Posterior vena cava (tissue), 2 donors: ENCODE measurements at places on chromosomes 11 and 22.

- no peak for DNase-seq
Observed at GRCh38 chr11:17513853-17514252, 30.4 kb downstream of the USH1C start.

GRCh38 chr11:112769584-112769983, 191.6 kb upstream of the NCAM1 start:
- DNase-seq, result no peak

- DNase-seq, result no peak
Observed at GRCh38 chr22:27454807-27455450, 346.6 kb downstream of the MN1 start.

DNA sequence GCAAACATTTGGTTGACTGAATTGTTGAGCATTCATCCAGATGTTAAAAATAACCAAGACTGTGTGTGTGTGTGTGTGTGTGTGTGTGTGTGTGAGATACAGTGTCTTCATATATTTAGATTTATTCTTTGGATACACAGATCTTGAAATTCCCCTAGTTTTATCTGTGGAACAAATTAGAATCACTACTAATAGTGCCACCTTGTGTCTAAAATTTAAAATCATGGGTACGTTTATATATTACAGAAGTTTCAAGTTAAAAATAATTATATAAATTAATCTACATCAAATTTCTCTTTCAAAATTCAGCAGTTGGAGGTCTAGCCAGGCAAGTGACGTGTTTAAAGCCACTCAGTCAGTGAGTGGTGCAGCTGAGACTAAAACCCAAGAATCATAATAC, 1566.2 kb upstream of the TENM4 start:
- no peak for DNase-seq

GRCh38 chr11:92765965-92766371, 203.5 kb upstream of the MTNR1B start:
- peak; percentile 78 for DNase-seq

- no peak for DNase-seq
Observed at GRCh38 chr11:119100994-119101758, 477 bp downstream of the DPAGT1 start.

DNA sequence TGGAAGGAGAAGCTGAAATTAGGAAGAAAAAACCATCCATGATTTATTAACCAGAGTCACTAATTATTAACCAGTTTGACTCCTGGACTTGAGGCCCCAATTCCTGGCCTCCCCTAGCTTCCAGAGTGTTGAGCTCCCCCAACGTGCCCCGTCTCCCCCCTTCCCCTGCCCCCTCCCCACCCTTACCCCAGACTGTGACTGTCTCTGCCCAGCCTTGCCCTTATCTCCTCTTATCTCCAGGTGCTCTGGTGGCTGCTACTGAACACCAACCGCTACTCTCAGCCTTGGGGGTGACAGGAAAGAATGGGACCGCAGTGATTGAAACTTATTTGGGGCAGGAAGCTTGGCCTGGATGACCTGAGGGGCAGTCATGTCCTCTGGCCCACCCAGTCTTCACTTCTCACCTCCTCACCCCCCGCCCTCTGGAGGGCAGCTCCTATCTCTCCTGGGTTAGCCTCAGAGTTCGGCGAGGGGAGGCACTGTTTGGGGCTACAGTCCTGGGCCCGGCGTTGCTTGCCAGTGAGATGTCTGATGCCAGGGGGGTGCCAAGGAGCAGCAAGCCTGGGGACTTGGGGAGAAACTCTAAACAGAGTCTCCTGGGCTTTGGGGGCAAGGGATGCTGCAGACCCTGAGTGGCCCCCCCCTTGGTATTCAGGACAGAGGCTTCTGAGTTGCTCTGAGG, 15.5 kb downstream of the NECTIN1 start:
- DNase-seq, result no peak

DNA sequence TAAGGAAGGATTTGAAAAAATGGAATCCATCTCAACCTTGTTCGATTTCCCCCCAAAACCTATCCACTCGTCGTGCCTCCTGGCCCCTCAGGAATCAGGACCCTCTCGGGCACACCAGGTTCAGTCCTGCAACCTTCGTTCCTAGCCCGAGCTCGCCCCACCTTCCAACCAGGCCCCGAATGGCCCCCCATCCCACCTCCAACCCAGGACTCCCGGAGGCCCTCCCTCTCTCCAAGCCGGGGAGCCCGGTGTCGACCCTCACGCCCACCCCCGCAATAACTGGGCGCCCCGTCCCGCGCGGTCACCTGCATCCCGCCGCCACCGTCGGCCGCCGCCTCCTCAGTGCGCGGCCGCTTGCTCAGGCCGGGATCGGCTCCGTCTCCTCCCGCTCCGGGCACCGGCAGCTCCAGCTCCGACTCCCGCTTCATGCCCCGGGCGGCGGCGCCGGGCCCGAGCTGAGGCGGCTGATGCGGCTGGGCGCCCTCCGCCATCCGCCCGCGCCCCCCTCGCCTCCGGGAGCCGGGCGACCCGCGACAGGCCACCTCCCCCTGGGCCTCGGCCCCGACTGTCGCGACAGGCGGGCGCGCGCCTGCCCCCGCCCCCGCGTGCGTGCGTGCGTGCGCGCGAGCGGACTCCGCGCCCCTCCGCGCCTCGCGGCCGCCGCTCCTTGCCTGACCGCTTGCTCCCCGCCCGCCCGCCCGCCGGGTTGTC, 534 bp downstream of the RBFOX2 start:
- DNase-seq, result peak; percentile 82

DNA sequence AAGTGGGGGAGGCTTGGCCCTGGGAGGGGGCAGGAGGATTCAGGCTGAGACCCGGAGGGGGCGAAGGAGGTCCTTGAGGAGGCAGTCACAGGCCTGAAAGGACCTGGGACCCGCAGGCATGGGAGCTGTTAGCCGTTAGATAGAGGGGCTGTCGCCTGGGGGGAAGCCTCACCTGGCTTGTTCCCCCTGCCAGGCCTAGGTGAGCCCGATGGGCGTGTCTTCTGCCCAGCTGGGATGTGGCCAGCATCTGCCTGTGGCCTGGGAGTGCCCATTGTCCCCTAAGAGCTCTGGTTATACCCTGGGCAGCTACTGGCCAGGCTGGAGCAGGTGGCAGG, 1.8 kb upstream of the DUSP8 start:
- DNase-seq, result no peak

DNA sequence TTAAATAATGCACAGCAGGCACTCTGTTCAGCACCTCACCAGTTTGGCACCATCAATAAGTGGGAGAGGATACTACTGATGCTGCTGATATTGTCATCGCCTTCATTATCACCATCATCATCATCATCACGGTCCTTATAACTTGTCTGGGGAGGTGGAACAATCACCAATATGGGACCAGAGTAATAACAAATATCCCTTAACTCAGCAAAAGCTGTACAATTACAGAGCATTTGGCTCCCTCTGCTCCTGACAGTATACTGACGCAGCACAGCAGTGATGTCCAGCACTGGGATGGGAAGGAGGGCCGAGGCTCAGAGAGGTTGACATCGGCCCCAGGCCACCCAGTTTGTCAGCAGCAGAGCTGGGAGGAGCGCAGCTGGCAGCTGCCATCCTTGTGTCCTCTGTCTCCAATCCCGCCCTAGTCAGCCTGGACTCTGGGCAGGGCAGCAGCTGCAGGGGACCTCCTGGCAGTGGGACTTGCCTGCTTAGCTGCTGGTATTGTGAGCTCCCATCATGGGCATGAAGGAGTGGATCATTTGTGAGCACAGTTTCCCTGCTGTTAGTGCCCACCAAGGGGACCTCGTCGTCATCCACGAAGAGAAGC, 90.0 kb downstream of the DHCR7 start:
- no peak for DNase-seq

DNA sequence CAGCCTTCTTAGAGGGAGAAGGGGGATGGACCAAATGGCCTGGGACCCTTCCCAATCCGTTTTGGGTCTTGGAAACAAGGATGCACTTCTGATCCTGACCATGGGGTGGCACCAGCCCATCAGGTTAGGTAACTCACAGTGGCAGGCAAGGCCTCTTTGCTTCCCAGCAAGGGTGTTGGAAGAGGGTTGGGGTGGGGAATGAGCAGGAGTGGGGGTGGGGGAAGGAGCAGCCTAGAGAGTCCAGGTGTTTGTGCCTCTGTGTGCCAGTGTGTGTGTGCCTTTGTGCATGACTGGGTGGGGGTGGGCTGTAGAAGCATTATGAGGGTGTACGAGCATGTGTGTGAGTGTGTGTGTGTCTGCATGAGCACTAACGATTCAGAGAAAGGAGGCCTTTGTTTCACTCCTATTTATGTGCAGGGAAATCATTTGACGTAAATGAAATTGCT, 213.1 kb downstream of the INSC start:
- DNase-seq, result peak; percentile 81

DNA sequence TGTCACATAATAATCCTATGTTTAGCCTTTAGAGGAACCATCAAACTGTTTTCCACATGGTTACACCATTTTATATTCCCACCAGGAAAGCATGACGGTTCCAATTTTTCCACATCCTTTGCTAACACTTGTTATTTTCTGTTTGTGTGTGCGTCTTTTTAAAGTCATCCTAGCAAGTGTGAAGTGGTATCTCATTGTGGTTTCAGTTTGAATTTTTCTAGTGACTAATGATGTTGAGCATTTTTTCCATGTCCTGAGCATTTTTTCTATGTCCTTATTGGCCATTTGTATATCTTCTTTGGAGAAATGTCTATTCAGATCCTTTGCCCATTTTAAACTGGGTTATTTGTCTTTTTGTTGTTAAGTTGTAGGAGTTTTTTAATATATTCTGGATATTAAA, 53.7 kb upstream of the DEPDC7 start:
- no peak for DNase-seq

DNA sequence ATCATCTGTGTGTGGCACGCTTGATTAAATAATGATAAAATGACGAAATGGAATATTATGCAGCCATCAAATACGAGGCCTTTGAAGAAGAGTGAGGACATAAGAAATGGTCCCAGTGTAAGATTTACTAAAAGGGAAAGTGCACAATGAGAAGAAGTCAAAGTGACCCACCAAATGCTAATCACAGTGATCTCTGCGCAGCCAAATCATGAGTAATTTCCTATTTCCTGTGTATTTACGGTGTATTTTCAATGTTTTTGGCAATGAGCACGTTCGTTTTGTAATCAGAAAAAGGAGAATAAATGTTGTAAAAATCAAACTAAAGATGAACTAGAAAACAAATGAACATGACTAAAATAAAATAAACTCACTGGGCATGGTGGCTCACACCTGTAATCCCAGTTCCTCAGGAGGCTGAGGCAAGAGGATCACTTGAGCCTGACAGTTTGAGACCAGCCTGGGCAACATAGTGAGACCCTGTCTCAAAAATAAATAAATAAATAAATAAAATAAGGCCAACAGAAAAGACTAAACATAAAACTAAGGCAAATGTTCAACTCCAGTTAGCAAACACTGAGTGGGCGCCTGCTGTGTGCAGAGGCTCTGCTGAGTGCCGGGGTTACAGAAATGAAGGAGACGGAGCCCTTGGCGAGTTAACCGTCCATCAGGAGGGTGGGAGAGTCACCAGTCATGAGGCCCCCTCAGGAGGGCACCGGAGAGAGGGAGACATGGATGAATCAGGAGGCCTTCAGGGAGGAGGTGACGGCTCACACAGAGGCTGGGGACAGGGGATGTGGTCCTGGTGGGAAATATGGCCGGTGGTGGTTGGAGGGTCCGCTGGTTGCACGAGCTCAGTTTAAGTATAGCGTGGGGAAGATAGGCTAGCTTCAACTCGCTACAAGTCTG, 26.0 kb upstream of the CBX7 start:
- DNase-seq, result no peak

DNA sequence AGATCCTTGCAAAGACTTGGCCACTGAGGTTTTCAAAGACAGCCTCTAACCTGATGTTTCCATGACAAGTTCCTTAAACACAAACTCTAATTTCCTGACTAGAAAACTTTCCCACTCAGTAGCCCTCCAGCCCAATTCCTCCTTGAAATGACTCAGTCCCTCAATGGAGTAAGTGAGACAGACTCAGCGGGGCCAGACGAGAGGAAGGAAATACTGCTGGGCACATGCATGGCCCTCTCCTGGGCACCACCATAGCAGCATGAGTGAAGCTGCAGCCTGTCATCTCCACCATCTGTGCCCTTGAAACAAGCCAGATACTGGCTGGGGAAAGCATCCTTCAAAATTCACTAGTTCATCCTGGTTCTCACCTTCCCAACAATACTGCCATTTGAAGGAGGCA, 76.2 kb upstream of the GDPD4 start:
- peak; percentile 65 for DNase-seq

DNA sequence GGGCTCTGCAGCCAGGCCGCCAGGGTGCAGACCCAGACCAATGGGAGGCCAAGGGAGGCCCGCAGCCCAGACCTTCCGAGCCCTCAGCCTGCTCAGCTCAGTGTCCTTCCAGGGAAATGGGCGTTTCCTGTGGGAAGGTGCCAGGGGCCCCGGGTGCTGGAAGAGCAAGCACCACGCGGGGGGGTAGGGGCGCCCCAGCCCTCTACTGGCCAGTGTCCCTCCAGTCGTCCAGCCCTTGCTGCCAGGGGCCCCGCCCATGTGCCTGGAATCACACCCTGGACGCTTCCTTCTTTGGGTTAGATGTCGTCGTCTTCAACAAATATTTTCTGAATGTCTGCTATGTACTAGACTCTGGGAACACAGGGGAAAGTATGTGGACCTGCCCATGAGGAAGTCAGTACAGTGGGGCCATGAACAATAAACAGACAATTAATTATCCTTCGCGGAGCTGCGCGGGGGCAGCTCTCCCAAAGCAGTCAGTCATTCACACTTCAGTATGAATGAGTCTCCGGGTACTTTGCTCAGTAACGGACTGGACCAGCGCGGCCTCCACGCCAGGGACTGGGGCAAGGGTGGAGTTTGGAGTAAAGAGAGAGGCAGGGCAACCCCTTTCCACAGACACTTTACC, 60.2 kb downstream of the CDKN1C start:
- DNase-seq, result peak; percentile 97

- DNase-seq, result no peak
Observed at GRCh38 chr11:100888836-100889235, 201.7 kb downstream of the ARHGAP42 start.

DNA sequence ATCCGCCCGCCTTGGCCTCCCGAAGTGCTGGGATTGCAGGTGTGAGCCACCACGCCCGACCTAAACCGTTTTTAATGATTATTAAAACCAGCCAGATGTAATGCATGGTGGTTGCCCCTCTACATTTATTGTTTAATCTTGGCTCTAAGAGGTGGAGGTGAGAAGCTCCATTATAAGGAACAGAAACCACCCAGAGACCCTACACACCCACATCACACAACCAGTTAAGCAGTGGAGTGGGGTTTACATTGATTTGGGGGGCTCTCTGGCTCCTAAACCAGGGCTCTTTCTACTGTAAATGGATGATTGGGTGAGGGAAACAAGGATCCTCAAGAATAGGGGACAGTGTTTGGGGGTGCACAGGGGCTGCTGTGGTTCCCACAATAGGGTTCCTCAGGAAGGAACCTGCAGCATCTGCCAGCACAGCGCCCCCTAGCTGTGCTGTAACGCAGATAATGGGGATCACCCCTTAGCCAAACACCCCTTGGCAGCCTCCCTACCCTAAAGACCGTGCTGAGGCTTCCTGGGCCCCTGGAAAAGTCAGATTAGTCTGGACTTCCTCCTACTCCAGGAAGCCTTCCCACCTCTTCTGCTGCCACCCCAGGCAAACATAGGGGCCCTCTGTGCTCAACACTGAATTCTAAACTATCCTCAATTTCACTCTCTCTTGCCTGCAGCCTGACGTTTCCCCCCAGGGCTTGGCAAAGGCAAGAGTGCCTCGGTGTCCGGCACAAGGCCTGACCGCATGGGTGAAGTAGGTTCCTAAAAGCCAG, 2.4 kb downstream of the MPST start:
- DNase-seq, result no peak
